Osteocyte (in vitro differentiated cells): ENCODE measurements at places on chromosomes 6 and 20. TPM values are rescaled to one million over a fixed set of nuclear protein-coding genes. Genes with fewer than 3 reads are reported as not detected.

The DLK2 gene
- 0.43 TPM in 1 of 2 replicates, not detected in the other for total RNA-seq

The DLL1 gene
- total RNA-seq, result 1.6 and 2.6 TPM in 2 replicates

The TSBP1 gene
- not detected in 2 replicates for total RNA-seq

The ARMH2 gene
- total RNA-seq, result not detected in 2 replicates

The ADGB gene
- total RNA-seq, result not detected in 2 replicates

The HSF2 gene
- total RNA-seq, result 15.5 and 15.8 TPM in 2 replicates

The RPP40 gene
- total RNA-seq, result 4.2 and 5.6 TPM in 2 replicates

The AVP gene
- not detected in 2 replicates for total RNA-seq

DNA sequence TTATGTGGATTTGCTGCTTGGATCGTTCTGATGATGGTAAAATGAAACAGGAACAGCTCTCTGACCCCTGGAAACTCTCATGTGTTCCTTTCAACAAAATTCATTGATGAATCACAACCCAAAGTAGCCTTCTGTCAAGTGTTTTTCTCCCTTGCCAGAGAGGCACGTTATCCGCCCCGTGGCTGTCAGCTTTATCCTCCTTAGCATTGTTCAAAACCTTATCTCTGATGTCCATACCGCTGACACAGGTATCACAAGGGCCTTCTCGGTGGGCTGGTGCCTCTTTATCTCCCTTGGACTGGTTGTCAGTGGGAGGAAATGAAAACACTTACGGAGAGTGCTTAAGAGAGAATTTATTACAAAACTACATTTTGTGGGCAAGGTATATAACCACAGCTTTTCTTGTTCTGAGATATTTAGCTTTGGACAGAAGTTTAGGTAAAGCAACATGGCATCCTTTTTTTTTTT, 84.9 kb downstream of the TIAM2 start:
- no peaks in the 10 kb centered on the region for H3K36me3 ChIP-seq
- peak overlapping the region; percentile 19 for H3K27ac ChIP-seq
- no peaks in the 10 kb centered on the region for H3K27me3 ChIP-seq
- peaks cover 10% of the 10 kb centered on the region for H3K4me1 ChIP-seq
- no peak for DNase-seq

- no peak for DNase-seq
- no peak overlapping the region for H3K4me3 ChIP-seq
- H3K27ac ChIP-seq, result no peak overlapping the region
- H3K36me3 ChIP-seq, result no peaks in the 10 kb centered on the region
- no peaks in the 10 kb centered on the region for H3K27me3 ChIP-seq
Measured at GRCh38 chr6:11291582-11291981, 59.1 kb upstream of the NEDD9 start.

GRCh38 chr6:126955621-126956020, 162.8 kb upstream of the RSPO3 start:
- H3K27me3 ChIP-seq, result peaks cover 25% of the 10 kb centered on the region
- DNase-seq, result no peak
- H3K4me1 ChIP-seq, result no peaks in the 10 kb centered on the region
- no peak overlapping the region for H3K4me3 ChIP-seq
- no peak overlapping the region for H3K27ac ChIP-seq

- no peak overlapping the region for H3K27ac ChIP-seq
- no peak overlapping the region for H3K4me3 ChIP-seq
- no peaks in the 10 kb centered on the region for H3K4me1 ChIP-seq
- no peaks in the 10 kb centered on the region for H3K36me3 ChIP-seq
- no peaks in the 10 kb centered on the region for H3K27me3 ChIP-seq
Measured at GRCh38 chr6:5814116-5814515, 192.6 kb downstream of the NRN1 start.

DNA sequence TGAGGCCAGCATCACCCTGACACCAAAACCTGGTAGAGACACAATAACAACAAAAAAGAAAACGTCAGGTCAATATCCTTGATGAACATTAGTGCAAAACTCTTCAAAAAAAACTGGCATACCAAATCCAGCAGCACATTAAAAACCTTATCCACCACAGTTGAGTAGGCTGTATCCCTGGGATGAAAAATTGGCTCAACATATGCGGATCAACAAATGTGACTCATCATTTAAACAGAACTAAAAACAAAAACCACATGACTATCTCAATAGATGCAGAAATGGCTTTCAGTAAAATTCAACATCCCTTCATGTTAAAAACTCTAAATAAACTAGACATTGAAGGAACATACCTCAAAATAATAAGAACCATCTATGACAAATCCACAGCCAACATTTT, 59.6 kb upstream of the PHIP start:
- H3K4me3 ChIP-seq, result no peak overlapping the region
- H3K27me3 ChIP-seq, result peaks cover 16% of the 10 kb centered on the region
- no peaks in the 10 kb centered on the region for H3K36me3 ChIP-seq
- H3K27ac ChIP-seq, result no peak overlapping the region

DNA sequence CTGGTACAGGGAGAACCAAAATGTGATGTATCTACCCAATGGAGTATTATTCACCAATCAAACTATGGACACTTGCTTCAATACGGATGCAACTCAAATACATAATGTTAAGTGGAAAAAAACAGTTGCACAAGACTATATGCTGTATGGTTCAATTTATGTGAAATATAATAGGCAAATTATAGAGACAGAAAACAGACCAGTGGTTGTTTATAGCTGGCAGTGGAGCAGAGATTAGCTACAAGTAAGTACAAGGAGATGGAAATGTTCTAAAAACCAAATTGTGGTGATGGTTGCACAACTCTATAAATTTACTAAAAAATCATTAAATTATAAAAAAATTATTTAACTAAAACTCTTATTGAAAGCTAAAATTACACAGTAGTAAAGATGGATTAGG, 113.2 kb downstream of the PRDM1 start:
- H3K4me3 ChIP-seq, result no peak overlapping the region
- DNase-seq, result no peak
- H3K36me3 ChIP-seq, result peaks cover 18% of the 10 kb centered on the region
- no peak overlapping the region for H3K27ac ChIP-seq
- peaks cover 11% of the 10 kb centered on the region for H3K4me1 ChIP-seq

- DNase-seq, result no peak
- H3K36me3 ChIP-seq, result peaks cover 20% of the 10 kb centered on the region
- H3K27ac ChIP-seq, result no peak overlapping the region
- no peaks in the 10 kb centered on the region for H3K27me3 ChIP-seq
- H3K4me1 ChIP-seq, result peaks cover 14% of the 10 kb centered on the region
Measured at GRCh38 chr20:49874696-49875095, 40.6 kb downstream of the SPATA2 start.

- no peaks in the 10 kb centered on the region for H3K27me3 ChIP-seq
- H3K4me3 ChIP-seq, result peak overlapping the region; percentile 8
- peaks cover 66% of the 10 kb centered on the region for H3K4me1 ChIP-seq
Measured at GRCh38 chr6:30881392-30882203, 2.7 kb upstream of the DDR1 start.

DNA sequence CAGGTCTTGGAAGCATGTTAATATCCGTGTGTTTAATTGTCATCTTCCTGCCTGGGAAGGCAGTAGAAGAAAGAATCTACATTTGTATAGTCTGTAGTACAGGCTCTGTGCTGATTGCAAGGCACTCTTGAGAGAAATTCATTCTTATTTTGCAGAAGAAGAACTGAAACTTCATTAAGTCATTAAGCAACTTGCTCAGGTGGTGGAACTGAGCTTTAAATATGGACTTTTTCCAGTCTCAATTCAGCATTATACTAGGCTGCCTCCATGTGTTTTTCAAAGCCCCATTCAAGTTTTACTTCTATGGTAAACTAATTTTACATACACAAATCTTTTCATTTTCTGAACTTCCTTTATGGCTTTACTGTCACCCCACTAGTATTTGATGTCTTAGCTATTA, 18.7 kb downstream of the ZNF451 start:
- no peak overlapping the region for H3K4me3 ChIP-seq
- no peak overlapping the region for H3K27ac ChIP-seq
- H3K36me3 ChIP-seq, result peaks cover 32% of the 10 kb centered on the region
- DNase-seq, result no peak

DNA sequence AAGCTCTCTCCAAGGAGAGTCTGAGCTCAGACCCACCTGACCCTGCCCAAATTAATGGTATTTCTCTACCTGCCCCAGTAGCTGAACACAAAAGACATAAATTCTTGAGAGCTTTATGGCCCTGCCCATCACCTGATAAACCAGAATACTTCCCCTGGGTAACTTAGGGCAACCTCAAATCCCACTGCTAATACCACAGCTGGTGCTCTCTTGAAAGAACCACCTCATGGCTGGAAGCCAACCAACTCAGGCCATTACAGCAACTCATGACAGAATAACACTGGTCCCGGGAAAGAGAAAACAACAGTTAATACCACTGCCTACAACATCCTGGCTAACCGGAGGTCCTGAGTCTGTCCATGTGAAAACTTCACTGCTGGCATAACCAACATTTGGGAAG, 328.6 kb downstream of the NKAIN2 start:
- H3K4me1 ChIP-seq, result peaks cover 27% of the 10 kb centered on the region
- peaks cover 3% of the 10 kb centered on the region for H3K36me3 ChIP-seq

DNA sequence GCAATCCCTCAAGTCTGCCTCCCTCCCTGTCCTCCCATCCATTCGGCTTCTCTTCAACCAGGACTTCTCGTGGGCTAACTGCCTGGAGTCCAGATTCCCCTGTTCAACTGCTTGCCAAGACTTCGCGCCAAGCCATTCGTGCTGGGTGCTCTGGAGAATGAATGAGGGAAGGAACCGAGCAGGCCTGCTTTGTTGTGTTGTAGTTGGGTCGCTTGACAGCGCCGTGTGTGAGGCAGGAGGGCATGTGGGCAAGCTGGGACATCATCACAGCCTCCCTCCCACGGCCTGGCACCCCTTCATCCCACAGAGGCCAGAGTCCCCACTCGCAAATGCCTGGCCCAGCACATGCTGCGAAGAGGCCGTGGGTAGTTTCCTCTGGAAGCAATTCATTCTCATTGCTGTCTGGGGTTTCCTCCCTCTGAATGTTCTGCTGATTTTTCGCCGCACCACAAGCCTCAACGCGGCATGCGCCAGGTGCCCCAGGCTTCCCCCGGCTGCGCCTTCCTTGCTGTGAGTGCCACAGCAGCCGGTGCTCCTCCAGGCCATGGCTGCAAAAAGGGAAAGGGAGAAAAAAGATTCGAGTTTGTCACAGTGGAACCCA, 336.0 kb downstream of the QKI start:
- peaks cover 21% of the 10 kb centered on the region for H3K4me1 ChIP-seq
- no peak overlapping the region for H3K4me3 ChIP-seq
- H3K27ac ChIP-seq, result no peak overlapping the region
- no peaks in the 10 kb centered on the region for H3K27me3 ChIP-seq
- H3K36me3 ChIP-seq, result no peaks in the 10 kb centered on the region

- H3K36me3 ChIP-seq, result no peaks in the 10 kb centered on the region
- DNase-seq, result no peak
- H3K27me3 ChIP-seq, result peaks cover 28% of the 10 kb centered on the region
- no peak overlapping the region for H3K4me3 ChIP-seq
- peaks cover 15% of the 10 kb centered on the region for H3K4me1 ChIP-seq
Measured at GRCh38 chr6:167058261-167058660, 59.1 kb downstream of the CEP43 start.

- H3K36me3 ChIP-seq, result no peaks in the 10 kb centered on the region
- peaks cover 4% of the 10 kb centered on the region for H3K4me1 ChIP-seq
- no peak overlapping the region for H3K27ac ChIP-seq
- peaks cover 34% of the 10 kb centered on the region for H3K27me3 ChIP-seq
Measured at GRCh38 chr20:47040506-47041125, 146.0 kb downstream of the EYA2 start.

DNA sequence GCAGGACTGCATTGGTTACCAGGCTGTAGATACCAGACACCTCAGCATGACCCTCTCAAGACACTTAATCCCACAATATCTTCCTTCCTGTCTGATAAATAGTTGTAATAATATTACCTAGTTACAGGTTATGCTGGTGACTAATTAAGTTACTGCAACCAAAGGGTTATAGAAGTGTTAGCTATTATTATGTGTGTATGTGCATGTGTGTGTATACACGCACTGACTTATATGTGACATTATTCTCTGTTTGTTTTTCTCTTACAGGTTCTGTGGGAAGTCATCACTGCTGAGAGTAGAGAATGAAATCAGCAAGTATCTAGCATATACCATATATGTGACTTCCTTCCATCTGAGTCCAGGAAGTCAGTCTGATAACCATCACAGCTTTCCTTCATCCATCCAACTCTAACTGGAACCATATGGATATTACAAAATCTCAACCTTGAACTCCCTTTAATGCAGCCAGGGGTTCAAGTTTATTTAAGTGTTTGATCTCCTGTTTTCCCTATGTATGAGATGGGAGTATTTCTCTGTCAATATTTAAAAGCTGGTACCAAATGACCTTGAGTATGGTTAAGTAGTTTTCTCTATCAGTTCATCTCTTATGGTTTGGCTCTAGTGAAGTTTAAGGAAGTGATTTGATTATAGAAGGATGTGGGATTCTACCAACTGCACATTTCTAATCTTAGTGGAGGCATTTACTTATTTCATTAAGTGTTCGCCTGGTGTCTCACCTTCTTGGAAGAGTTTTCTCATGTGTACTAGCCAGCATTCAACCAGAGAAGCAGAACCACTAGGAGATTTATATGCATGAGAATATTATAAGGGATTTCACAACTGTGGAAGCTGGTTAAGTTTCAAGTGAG, 313.2 kb downstream of the HIVEP2 start:
- no peaks in the 10 kb centered on the region for H3K36me3 ChIP-seq
- no peak for DNase-seq
- no peak overlapping the region for H3K4me3 ChIP-seq
- H3K27me3 ChIP-seq, result peaks cover 31% of the 10 kb centered on the region
- no peaks in the 10 kb centered on the region for H3K4me1 ChIP-seq

DNA sequence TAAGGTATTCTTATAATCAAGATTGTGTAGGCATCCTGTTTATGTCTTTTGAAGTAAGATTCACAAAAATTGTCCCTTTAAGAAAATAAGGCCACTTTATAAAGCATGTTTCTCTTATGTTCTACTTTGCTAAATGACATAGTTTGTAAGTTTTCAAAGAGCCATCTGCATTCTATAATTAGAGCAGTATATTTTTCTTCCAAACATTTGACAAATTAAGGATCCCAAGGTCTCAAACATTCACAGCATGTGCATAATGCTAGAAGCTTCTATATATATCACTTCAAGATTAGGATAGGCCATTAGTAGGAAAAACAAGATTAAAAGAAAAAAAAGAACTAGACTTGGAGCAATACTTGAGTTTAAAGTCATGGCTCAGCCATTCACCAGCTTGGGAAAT, 55.9 kb upstream of the DOK5 start:
- no peak overlapping the region for H3K4me3 ChIP-seq
- no peaks in the 10 kb centered on the region for H3K4me1 ChIP-seq
- H3K27me3 ChIP-seq, result peaks cover 15% of the 10 kb centered on the region
- no peak for DNase-seq
- no peaks in the 10 kb centered on the region for H3K36me3 ChIP-seq

- no peaks in the 10 kb centered on the region for H3K36me3 ChIP-seq
- peaks cover 21% of the 10 kb centered on the region for H3K4me1 ChIP-seq
- H3K27me3 ChIP-seq, result no peaks in the 10 kb centered on the region
- no peak for DNase-seq
Measured at GRCh38 chr6:73134588-73134987, 90.7 kb downstream of the KHDC1L start.

DNA sequence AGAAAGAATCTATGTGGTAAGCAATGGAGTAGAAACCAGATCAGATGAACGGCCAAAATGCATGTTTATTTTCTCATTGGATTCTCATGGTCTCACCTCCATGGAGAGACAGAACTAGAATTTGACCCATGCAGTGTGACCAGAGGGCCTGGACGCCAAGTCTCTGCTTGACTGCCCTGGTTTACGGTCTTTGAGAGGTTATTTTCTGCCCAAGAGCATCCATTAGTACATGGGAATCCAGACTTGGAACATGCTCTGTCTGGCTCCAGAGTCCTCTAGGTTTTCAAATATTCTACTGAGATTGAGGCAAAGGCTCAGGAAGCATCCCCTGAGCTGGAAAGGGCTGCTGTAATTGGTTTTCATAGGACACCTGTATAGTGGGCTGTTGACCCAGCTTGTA, 45.5 kb upstream of the UST start:
- H3K27me3 ChIP-seq, result no peaks in the 10 kb centered on the region
- no peak for DNase-seq
- peak overlapping the region; percentile 0 for H3K27ac ChIP-seq

- no peaks in the 10 kb centered on the region for H3K27me3 ChIP-seq
- H3K27ac ChIP-seq, result peak overlapping the region; percentile 58
Measured at GRCh38 chr20:35285806-35286076, 1.2 kb upstream of the EIF6 start.
